ENCODE measurements at places on chromosomes 5 and 9.
A peak's percentile ranks its signal among the peaks of the same experiment; 100 is the strongest.

- DNase-seq: no peak
Measured at GRCh38 chr5:141951332-141951781, 6.6 kb downstream of the PCDH12 start.

GRCh38 chr9:128882677-128883603, 1.0 kb downstream of the LRRC8A start:
- peak; percentile 50 for DNase-seq

DNA sequence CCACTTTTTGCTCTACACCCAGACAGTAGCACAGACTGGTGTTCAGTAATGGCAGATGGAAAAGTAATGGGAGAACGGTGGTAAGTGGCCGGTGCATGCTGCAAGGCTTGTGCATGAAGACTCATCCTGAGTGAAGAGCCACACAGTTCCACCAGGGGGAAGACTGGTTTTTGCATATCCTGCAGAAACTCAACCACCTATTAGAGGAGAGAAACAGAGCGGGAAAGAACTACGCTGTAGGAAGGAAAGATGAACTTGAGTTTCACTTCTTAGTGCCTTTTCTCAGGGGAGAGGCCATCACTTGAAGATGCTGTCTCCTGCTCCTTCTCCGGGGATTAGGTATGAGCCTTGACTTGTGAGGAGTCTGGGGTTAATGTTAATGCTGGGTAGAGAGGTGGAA, 9.4 kb upstream of the PRSS3 start:
- DNase-seq: no peak

- DNase-seq: no peak
Measured at GRCh38 chr9:76730801-76731200, 33.4 kb upstream of the PCA3 start.

DNA sequence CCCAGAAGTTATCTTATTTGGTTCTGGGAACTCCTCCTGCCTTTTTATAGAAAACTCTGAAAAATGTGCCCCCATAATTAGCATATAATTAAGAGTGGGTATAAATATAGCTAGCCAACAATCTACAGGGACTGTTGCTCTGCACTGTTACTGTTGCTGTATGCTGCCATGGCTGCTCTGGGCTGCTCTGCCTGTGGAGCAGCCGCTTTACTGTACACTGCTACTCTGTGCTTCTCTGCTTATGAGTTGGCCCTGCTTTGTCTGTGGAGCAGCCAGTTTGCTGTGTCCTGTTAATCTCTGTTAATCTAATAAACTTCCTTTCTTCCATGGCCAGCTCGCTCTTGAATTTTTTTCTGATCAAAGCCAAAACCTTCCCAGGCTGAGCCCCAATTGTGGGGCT, 2244.0 kb upstream of the ACO1 start:
- no peak for DNase-seq

- peak; percentile 46 for DNase-seq
Measured at GRCh38 chr9:125966959-125967711, 220.0 kb downstream of the PBX3 start.

- DNase-seq: no peak
Measured at GRCh38 chr9:114811301-114811700, 5.5 kb upstream of the TNFSF15 start.

- peak; percentile 100 for DNase-seq
Measured at GRCh38 chr9:134024828-134025605, at the start of gene BRD3OS. Gene BRD3OS (plus strand): TSS chr9:134025481. CDS start chr9:134026748, 1,267 bp downstream.

- no peak for DNase-seq
Measured at GRCh38 chr5:169828385-169828784, 151.9 kb downstream of the INSYN2B start.

GRCh38 chr5:66701244-66701643, 105.1 kb downstream of the MAST4 start:
- no peak for DNase-seq

DNA sequence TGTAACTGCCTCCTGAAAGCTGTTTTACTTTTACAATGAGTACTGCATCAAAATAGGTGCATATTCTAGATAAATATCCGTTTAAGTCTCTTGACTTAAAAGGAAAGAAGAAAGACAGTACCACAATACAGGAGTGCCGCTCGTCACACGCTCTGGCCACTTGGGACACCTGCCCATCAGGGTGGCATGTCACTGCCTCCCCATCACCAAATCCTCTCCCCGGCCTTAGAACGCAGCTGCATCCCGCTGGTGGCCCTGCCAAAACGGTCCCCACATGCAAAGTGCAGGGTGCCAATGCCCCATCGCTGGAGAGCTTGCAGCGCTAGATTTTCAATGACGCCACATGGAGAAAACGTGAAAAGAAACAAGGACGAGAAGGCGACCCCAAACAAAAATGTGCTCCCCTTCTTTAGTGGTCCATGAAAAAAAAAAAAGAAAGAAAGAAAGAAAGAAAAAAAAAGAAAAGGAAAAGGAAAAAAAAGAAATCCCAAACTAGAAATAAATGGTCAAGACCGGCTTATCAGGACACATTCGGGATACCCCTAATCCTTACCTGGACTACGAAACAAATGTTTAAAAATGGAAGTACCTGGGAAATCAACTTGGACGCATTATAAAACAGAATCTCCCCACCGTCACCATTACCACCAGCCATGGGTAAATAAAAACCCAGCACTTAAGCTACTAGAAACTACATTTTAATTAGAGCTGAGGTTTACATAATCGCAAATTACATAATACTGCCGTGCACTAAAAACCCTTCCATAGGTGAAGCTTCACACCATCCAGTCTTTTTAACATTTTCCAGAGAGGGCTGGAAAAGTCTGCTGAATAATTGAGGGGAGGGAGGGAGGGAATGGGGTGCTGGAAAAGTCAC, 1.0 kb downstream of the ANKH start:
- DNase-seq: peak; percentile 29

DNA sequence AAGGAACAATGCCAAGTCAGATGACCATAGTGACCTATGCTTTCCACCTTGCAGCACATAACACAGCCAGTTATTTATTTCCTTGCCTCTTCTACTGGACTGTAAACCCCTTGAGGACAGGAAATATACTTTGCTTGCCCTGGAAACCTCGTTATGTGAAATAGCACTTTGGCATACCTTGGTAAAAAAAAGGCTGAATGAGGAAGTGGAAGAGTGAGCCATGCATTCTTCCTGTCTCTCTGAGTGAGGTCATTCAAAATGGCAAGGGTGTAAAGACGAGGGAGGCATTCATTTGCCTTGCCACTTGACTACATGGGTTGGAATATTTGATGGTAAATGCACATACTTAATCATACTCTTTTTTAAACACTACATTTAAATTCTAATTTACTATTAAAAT, 42.8 kb upstream of the SVEP1 start:
- DNase-seq: no peak

GRCh38 chr9:33239921-33240320, at the start of gene SPINK4:
Gene SPINK4 (plus strand): TSS chr9:33240167. CDS start chr9:33240209, 42 bp downstream.
- DNase-seq: no peak

DNA sequence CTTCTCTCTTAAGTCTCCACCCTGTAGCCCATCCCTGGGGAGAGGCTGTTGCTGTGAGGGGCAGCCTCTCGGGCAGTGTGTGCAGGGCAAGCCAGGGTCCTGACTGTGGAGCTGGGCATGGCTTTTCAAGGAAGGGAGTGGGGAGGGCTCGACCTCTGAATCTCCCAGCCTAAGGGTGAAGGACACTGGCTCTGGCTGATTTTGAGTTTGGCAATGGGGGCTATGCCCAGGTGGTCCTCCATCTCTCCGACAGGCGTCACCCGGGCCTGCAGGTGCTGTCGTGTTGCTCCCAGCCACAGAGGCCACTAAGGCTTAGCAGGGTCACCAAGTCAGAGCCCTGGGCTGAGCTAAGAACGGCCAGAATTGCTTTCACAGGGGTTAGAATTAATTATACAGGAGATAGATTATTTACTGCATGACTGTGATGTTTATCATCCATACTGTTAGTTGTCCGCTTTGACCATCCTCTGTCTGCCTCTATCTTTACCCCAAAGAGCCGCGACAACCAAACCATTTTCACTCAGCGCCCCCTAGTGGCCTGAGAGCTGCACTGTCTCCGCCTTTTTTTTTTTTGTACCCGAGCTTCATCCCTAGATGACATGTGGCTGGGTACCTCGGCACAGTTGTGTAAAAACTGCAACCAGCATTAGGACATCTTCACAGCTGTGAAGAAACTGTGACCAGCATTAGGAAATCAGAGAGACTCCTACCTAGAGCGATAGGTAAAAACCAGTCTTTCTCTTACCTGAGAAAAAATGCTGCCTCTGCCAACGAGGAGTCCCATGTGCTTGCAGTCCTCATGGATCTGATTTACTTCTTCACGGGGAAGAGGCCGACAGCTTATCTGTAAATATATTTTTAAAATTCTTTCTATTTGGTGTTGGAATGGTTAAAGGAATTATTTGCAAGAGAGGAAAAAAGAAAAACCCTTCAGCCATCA, 44.5 kb downstream of the AGXT2 start:
- DNase-seq: peak; percentile 54

- no peak for DNase-seq
Measured at GRCh38 chr5:1875843-1876659, 6.7 kb downstream of the IRX4 start.

- no peak for DNase-seq
Measured at GRCh38 chr9:118268046-118268445, 563.8 kb downstream of the TLR4 start.

DNA sequence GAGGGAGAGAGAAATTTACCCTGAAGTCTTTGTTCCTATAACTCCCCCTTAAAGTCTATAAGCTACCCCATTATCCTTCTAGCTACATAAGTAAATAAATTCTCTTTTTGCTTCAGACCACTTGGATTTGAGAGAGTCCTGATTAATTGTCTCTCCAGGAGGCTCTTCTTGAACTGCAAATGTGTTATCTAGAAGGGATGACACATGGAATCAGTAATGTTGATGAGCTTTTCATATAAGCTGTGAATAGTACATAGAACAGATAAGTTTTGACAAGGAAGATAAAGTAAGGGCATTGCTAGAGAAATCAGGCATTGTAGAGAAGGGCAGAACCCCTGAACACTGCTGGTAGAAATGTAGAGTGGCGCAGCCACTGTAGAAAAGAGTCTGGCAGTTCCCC, 42.5 kb upstream of the GNPDA1 start:
- DNase-seq: no peak

DNA sequence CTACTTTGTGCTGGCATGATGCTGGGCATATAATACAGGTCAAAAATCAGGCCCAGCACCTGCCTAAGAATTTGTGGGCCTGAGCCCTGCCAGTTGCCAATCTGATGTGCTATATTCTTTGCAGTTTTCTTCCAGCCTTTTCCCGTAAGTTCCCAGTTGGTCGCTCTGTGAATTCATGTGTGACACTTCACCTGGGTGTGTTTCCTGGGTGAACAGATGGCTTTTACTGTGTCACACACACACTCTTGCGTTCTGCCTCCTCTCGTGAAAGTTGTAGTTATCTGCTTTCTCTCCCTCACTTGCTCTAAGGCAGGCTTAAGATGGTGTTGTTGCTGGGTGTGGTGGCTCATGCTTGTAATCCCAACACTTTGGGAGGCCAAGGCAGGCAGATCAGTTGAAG, 153.5 kb upstream of the DMRT1 start:
- DNase-seq: no peak

DNA sequence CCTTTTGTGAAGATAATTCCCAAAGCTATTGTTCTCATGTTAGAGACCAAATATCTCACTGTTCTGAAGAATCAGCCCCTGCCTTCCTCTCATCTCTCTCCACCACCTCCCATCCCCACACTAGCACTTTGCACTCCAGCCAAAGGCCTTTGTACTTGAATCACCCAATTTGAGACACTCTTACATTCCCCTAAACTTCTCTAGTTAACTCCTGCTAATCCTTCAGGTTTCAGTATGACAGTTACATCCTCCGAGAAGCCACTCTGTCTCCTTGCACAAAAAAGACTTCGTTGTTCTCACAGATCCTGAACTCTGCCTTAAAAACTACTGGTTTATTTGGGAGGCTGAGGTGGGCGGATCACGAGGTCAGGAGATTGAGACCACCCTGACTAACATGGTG, 227.5 kb downstream of the PIK3R1 start:
- DNase-seq: no peak

GRCh38 chr5:76542887-76543690, 80.1 kb downstream of the F2RL2 start:
- DNase-seq: peak; percentile 28

GRCh38 chr9:104988539-104988938, 60.6 kb upstream of the ABCA1 start:
- no peak for DNase-seq

- DNase-seq: no peak
Measured at GRCh38 chr9:98575379-98576346, 133.1 kb downstream of the GABBR2 start.

- no peak for DNase-seq
Measured at GRCh38 chr9:72292256-72292682, 72.7 kb downstream of the ZFAND5 start.

- DNase-seq: no peak
Measured at GRCh38 chr9:131997779-131998178, 81.9 kb downstream of the MED27 start.

DNA sequence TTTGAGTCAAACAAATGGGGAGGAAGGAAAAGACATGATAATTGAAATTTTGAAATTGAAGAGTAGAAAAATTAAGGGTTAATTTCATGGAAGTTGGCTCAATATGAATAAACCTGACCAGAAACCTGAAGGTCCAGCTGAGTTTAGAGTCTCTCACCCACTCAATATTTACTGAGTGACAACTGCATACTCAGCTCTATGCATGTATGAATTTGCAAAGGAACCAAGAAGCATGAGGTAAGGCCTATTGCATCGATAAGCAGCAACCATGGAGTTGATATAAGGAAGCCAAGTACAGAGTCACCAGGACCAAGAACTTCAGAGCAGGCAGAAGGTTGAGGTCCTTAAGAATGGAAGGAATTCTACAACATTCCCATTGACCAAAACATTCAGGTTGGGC, 163.4 kb downstream of the SEMA5A start:
- no peak for DNase-seq

Data from right hindlimb (tissue), 1 donor.